LNCaP clone FGC (cell line): ENCODE measurements at places on chromosomes 2 and 18.
A peak's percentile ranks its signal among the peaks of the same experiment; 100 is the strongest.

- DNase-seq = no peak
These were observed 409.6 kb upstream of the TMEFF2 start for GRCh38 chr2:192604295-192604694.

GRCh38 chr2:191263050-191263449, 17.8 kb downstream of the MYO1B start:
- peak; percentile 81 for DNase-seq

- DNase-seq = no peak
These were observed 3.7 kb upstream of the SPEG start for GRCh38 chr2:219430633-219431615.

GRCh38 chr2:85887566-85888019, 1.2 kb downstream of the ST3GAL5 start:
- no peak for DNase-seq

- no peak for DNase-seq
These were observed 12.0 kb upstream of the C2orf66 start for GRCh38 chr2:196821195-196821594.

DNA sequence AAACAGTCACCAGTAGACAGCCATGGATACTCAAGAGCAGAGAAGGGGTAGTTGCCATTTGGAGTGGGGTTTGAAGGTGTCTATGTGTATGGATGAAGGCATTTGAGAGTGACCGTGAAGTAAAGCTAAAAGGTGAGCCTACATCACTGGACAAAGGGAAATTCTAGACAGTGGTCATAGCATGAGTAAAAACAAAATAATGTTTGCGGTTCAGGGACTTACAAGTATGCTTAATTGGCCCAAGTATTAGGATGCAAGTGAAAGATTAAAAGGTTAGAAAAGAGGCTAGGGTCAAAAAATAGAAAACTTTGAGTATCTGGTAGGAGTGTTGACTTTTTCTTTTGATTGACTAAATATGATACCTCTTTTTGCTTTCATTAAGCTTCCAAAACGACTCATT, 238.1 kb upstream of the SLC8A1 start:
- DNase-seq = no peak

- no peak for DNase-seq
These were observed 24.2 kb upstream of the COX7A2L start for GRCh38 chr2:42385225-42385624.

GRCh38 chr2:10169581-10169980, 47.0 kb downstream of the RRM2 start:
- no peak for DNase-seq
